ENCODE measurements at places on chromosomes 4 and X. TPM values are rescaled to one million over a fixed set of nuclear protein-coding genes. Genes with fewer than 3 reads are reported as not detected.
A peak's percentile ranks its signal among the peaks of the same experiment; 100 is the strongest.

DNA sequence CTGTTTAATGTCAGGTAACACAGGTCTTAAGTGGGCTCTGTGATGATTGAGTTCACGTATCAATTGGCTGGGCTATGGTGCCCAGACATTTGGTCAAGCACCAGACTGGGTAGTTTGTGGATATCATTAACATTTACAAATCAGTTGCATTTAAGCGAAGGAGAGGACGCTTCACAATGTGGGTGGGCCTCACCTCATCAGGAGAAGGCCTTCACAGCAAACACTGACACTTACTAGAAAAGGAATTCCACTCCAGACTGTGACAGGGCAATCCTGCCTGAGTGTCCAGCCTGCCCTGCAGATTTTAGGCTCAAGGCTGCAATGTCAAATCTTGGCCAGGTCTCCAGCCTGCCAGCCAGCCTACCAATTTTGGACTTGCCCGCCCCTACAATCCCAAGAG lies 270.3 kb downstream of the DHRSX start:
- H3K4me1 ChIP-seq = peaks cover 11% of the 10 kb centered on the region
- DNase-seq = no peak
- no peaks in the 10 kb centered on the region for H3K36me3 ChIP-seq
- no peak overlapping the region for H3K27ac ChIP-seq
- no peak overlapping the region for H3K4me3 ChIP-seq
- no peaks in the 10 kb centered on the region for H3K27me3 ChIP-seq

DNA sequence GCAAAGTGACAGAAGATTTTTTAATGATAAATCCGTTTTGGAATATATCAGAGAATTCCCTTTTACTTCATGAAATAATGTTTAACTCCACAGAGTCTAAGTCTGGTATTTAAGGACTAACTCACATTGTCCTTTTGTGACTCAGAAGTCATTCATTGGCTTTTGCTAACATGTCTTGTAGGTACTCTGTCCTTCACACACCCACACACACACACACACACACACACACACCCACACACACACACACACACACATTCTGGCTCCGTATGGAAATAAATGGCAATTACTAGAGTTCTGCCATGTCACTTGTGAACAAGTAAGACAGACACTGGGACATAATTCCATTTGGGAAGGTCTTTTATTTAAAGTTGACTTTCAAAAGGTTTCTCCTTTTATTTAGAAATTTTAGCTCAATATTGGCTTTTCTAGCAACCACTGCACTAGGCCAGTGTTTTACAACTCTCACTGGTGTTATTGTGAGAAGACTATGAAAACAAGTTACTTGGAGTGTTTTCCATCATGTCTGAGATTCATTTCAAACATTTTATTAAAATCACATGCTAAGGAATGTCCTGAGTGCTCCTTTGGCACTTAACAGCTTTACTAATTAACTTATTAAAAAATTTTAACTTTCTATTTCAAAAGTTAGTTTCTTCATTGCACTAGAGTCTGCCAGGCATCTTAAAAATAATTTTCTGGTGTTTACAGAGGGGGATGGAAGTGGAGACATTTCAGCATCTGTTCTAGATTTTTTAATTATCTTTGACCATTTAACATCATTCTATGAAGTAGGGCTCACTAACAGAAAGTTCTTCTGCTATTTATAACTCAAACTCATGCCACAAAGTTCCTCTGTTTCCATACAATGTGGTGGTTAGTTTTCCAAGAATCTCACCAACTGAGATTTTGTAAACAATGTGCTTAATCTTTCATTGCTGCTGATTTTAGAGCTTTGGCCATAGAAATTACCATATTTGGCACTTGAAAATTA lies 240.3 kb upstream of the GPC4 start:
- H3K27me3 ChIP-seq = no peaks in the 10 kb centered on the region
- DNase-seq = no peak
- H3K4me3 ChIP-seq = no peak overlapping the region
- no peaks in the 10 kb centered on the region for H3K4me1 ChIP-seq
- peaks cover 5% of the 10 kb centered on the region for H3K36me3 ChIP-seq

- H3K27me3 ChIP-seq = no peaks in the 10 kb centered on the region
- H3K27ac ChIP-seq = no peak overlapping the region
- DNase-seq = no peak
Measured at GRCh38 chrX:37652589-37653231, 32.9 kb upstream of the XK start.

DNA sequence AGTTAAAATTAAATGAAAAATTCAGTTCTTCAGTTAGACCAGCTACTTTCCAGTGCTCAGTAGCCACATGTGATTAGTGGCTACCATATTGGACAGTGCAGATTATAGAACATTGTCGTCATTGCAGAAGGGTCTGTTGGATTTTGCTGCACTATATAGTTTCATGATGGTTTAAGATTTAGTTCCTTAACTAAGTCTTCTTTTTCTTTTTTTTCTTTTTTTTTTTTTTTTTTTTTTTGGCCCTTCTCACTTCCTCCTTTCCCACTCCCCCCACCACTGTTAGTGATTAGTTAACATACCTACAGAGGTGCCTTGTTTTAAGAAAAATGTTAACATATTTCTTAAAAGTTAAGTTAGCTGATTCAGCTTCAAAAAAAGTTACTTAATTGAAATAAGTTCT lies 9.0 kb downstream of the RAB9A start:
- DNase-seq = no peak
- H3K4me3 ChIP-seq = no peak overlapping the region
- H3K27ac ChIP-seq = no peak overlapping the region
- no peaks in the 10 kb centered on the region for H3K27me3 ChIP-seq
- H3K36me3 ChIP-seq = no peaks in the 10 kb centered on the region

DNA sequence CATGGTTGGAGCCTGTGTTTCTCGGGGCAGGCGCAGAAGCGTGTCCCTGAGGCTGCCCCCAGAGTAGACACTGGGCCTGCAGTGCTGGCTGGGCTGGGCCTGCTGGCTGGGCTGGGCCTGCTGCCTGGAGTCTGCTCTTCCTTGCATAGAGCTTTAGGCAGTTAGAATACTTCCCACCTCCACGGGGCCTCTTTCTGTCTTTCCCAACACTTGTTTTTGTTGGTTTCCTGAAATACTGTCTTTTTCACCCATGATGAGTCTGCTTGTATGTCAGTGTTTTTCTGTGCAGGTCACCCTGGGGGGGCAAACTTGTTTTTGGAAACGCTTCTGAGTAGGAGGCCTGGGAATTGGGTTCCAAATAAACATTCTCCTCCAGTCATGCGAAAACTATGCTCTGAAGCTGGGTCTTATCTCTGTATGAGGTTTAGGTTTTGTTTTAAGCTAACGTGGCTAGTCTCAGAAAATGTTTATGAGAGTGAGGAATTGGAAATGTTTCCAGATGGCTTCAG lies 32.2 kb downstream of the TRMT44 start:
- H3K27me3 ChIP-seq = no peaks in the 10 kb centered on the region
- no peaks in the 10 kb centered on the region for H3K36me3 ChIP-seq
- H3K27ac ChIP-seq = no peak overlapping the region
- no peaks in the 10 kb centered on the region for H3K4me1 ChIP-seq
- no peak overlapping the region for H3K4me3 ChIP-seq

- no peak overlapping the region for H3K27ac ChIP-seq
- H3K4me1 ChIP-seq = peaks cover 21% of the 10 kb centered on the region
- H3K4me3 ChIP-seq = no peak overlapping the region
- H3K36me3 ChIP-seq = no peaks in the 10 kb centered on the region
- no peaks in the 10 kb centered on the region for H3K27me3 ChIP-seq
Measured at GRCh38 chr4:78323439-78323838, 228.1 kb upstream of the ANXA3 start.

DNA sequence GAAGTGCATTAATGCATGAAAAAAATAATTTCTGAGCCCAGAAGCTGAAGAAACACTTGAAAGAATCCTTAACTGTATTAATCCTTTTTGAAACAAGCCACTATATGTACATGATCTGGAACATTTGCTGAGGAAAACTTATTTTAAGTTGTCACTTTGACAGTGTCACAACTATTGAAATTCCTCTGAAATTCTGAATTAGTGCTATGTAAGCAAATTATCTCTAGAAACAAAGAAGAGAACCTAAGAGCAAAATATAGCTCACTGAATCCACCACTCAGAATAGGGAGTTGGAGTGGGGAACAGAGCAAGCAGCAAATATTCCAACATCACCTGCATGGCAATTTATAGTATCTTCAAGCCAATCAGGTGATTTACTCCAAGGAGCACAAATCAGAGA lies 34.6 kb upstream of the FAM47C start:
- no peak overlapping the region for H3K4me3 ChIP-seq
- H3K4me1 ChIP-seq = no peaks in the 10 kb centered on the region
- no peak overlapping the region for H3K27ac ChIP-seq
- H3K36me3 ChIP-seq = no peaks in the 10 kb centered on the region
- no peak for DNase-seq

- H3K36me3 ChIP-seq = no peaks in the 10 kb centered on the region
- no peak overlapping the region for H3K27ac ChIP-seq
- H3K27me3 ChIP-seq = peaks cover 41% of the 10 kb centered on the region
Measured at GRCh38 chr4:1179089-1179441, 6.7 kb upstream of the SPON2 start.

DNA sequence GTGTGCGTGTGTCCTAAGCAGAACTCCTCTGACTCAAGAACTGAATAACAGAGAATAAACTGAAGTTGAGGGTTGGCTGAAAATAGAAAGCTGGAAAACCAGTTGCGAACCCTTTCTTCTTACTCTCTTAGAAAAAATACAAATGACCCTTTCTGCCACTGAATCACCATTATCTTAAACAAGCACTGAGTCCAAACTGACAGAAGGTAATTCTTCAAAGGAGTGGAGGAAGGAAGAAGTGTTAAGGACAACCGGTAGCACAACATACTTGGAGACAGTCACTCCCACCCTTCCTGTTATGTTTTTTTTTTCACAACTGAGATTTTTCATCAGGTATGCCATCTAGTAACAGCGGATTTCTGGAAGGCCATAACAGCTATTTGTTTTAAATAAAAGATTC lies 38.1 kb downstream of the HELQ start:
- no peaks in the 10 kb centered on the region for H3K36me3 ChIP-seq
- no peaks in the 10 kb centered on the region for H3K27me3 ChIP-seq
- H3K27ac ChIP-seq = no peak overlapping the region
- no peak for DNase-seq

GRCh38 chr4:146243141-146243882 lies 29.0 kb downstream of the REELD1 start:
- no peak overlapping the region for H3K4me3 ChIP-seq
- H3K36me3 ChIP-seq = no peaks in the 10 kb centered on the region
- H3K27ac ChIP-seq = no peak overlapping the region
- peak; percentile 27 for DNase-seq

Gene AWAT2
- not detected for total RNA-seq

Gene PDE5A
- total RNA-seq = 32.4 TPM

Gene STK32B
- total RNA-seq = 2.6 TPM

Gene CT55
- total RNA-seq = not detected

Gene SPANXA1
- not detected for total RNA-seq
